Neural crest cell (in vitro differentiated cells): ENCODE measurements at places on chromosomes 12 and 14.

DNA sequence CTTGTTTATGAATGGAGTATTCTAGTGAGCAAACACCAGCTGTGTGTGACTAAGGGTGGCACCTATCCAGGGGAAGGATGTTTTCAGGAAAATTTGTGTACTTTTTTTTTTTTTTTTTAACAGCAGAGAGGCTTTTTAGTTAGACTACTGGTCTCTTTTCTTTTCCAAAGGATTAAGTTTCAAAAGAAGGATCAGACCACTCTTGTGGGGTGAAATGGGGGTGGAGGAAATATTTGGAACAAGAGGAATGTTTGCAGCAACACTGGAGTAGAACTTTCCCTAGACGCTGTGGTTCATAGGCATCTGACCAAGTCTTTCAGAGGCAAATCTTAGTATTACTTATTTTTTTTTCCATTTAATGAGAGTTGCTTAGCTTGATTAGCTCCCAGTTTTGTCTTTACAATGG, 21.1 kb downstream of the NUBPL start:
- DNase-seq, result no peak

DNA sequence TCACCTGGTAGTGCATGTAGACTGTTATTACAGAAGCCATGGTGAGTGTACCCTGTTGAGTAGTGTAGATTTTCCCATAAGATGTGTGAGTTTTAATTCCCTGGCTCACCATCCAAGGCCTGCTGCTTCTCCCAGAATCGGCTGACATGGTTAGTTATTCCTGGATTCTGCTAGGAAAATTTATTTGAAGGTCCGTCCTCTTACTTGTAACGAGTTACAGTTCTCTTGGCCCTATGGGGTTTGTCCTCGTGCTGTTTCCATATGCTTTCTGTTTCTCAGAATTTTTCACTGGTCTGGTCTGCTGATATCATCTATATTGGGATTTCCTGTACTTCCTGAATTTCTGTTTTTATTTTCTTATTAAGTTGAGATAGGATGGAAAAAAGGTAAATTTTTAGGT, 423.3 kb upstream of the RGS6 start:
- no peak for DNase-seq

GRCh38 chr14:37482428-37482827, 112.6 kb downstream of the FOXA1 start:
- DNase-seq, result no peak

GRCh38 chr12:123115409-123116121, 35.3 kb downstream of the PITPNM2 start:
- no peak for DNase-seq
